ENCODE measurements at places on chromosomes 5 and 9. TPM values are rescaled to one million over a fixed set of nuclear protein-coding genes. Genes with fewer than 3 reads are reported as not detected.

GRCh38 chr5:966345-966710 is 42.3 kb upstream of the NKD2 start:
- no peak for DNase-seq

The ZCCHC9 gene
- total RNA-seq: 14.8 TPM

DNA sequence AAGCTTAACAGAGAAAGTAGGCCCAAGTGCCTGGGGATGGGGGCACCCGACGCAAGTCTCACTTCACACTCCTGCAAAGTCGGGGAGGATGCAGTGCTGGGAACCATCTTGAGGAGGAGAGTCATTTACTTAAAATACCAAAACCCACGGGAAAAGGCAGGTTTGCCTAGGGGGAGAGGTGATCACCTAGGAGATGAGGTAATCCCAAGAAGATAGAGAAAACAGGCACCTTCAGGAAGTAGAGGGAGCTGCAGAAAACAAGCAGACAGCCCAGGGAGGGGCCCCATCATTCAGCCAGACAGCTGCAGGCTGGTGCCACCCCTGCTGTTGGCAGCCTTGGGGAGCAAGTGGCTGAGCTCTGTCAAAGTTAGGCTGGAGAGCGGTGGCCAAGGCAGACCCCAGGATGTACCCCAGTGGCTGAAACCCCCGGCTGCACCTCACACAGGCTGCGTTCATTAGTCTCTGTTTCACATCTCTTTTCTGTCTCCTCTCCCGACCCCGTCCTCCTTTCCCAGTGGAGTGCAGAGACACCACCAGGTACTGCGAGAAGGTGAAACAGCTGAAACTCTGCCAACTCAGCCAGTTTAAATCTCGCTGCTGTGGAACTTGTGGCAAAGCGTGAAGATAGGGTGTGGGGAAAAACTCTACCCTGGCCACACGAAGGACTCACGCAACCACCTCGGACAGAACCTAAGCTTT is 124.9 kb downstream of the SAXO1 start:
- no peak for DNase-seq

The LURAP1L gene
- 29.8 TPM for total RNA-seq

The ADAMTSL1 gene
- total RNA-seq: 13.5 TPM

All from left colon (tissue), 2 donors.